ENCODE measurements at places on chromosomes 3 and 15.

DNA sequence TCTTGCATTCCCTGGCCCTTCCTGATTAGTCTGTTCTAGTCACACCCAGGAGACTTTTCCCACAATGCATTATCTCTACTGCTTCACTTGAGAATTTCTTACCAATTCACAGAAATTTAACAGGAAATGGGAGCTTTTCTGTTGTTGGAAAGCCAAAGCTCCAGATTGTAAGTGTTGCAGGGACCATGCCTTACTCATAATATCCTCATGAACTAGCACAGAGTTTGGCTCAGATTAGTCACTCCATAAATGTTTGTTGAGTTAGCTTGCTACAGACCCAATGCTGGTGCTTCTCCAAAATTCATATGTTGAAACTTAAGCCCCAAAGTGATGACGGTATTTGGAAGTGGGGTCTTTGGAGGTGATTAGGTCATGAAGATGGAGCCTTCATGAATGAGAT lies 232.6 kb downstream of the GAP43 start:
- no peak for DNase-seq

DNA sequence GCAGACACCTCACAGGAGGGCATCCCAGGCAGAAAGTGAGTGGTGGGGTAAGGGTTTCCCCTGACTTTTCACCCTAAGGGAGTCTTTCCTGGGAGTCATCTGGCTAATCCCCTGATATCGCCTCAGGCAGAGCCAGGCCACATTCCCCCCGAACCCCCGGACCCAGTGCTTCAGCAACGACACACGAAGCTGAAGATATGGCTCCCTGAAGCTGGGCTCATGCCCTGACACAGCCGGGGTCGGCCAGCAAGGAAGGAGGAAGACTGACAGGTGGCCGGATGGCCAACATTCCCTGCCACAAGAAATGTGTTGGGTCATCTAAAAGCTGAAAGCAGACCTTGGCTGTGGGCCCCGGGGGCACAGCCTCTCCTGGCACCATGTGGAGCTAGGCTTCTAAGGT lies 14.4 kb downstream of the CHST13 start:
- DNase-seq, result no peak

DNA sequence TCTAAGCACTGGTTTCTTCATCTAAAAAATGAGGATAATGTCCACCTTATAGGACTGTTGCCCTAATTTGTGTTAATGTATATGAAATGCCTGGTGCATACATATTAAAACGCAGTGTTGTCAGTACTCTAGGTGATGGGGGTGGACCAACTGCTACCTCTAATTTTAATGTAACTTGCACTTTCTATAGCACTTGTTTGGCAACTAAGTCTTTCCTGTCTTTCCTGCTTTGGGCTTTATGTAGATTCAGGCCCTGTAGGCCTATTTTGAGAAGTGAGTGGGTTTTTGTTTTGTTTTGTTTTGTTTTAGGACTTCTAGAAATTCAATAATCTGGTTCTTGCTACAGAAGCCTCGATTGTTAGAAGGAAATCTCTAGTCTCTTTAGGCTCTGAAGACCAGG lies 21.2 kb downstream of the SLC7A14 start:
- no peak for DNase-seq

DNA sequence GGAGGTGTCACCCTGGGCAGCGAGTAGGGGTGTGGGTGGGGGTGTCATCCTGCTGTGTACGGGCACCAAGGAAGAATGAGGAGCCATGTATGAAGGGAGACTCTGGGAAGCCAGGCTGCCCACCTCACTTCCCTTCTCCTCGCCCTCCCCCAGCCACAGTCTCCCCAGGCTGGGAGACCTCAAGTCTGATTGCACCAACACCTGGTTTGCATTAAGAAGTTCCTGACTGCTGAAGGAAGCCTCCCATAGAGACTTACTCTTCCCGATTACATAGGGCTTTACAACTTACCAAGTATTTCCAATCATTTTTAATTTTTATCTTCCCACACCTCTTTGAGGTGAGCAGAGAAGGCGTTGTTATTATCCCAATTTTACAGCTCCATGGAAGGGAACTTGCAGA lies 29.5 kb upstream of the SMAD3 start:
- no peak for DNase-seq

- DNase-seq, result no peak
Measured at GRCh38 chr3:173676094-173676493, 278.6 kb downstream of the NLGN1 start.

- DNase-seq, result no peak
Measured at GRCh38 chr3:73584873-73585272, 39.9 kb downstream of the PDZRN3 start.

DNA sequence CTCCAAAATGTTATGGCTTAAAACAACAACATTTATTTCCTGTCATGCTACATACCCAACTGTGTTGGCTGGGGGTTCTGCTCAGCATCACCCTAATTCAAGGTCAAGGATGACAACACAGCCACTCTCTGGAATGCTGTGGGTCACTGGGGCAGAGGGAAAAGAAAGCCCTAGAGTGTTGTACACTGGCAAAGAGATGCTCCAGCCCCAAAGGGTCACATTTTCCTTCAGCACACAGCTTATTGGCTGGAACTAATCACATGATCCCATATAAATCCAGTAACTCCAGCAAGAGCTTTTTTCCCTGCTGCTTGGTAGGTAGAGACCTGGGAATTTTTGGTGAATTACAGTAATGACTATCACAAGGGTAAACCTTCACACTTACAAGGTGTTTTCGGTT lies 1041.4 kb downstream of the NTRK3 start:
- no peak for DNase-seq

- DNase-seq, result no peak
Measured at GRCh38 chr3:99776516-99777209, 41.0 kb upstream of the CMSS1 start.

DNA sequence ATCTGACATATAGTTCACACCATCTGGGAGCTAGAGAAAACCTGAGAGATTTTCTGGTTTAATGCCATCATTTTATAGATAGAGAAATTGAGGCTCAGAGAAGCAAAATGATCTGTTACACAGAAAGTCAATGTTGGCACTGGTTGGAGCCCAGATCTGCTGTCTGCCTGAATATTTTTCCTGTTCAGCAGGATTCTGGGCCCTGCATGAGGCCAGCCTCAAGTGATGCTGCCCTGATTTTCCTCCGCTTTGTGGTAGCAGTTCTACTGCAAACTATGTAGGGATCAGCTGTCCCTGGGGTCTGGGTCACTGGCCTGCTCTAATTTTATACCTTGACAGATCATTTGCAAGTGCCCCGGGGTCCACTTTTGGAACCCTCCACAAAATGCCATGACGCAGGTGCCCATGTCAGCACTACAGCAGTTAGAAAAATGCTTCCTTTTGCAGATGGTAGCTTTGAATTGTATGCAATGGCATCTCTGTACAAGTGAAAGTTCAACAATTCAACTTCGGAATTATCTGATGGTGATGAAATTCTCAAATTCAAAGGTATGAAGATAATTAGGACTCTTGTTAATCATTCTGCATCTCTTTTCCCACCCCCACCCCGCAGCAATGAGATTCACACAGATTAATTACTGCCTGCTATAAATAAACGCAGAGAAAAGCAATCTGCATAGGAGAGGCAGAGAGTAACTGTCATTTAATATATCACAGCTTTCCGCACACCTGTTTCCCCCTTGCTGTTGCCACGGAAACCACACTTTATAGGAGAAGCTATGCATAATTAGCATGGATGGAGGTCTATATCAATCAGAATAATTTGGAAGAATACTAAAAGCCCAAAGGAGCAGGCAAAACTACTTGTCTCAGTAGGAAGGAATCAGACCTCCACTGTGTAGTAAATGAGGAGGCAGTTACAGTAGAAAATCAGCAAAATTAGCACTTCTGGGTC lies 222.6 kb downstream of the PDCD6IP start:
- DNase-seq, result no peak

DNA sequence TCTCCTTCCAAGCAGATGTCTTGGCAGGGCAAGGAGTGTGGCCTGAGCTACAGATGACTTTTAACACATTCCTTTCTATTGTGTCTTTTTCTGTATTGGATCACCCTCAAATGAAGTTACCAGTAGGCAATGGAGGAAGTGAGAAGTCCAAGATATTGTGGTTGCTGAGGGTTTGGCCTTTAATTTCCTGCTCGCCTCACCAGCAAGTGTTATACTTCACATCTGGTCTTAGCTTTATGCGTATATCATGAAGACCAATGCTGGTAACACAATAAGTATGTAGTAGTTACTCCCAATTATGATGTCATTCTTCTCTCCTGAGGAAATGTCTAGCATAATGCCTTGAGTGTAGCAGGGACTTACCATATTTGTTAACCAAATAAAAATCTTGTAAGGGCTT lies 179.9 kb downstream of the ZIC1 start:
- no peak for DNase-seq

GRCh38 chr3:54259636-54260035 lies 137.3 kb downstream of the CACNA2D3 start:
- DNase-seq, result no peak

Data from stimulated activated CD4-positive, alpha-beta T cell treated with anti-CD3 and anti-CD28 coated beads, Interleukin-2, amount 100 ng/mL, for 24 hours (primary cell).